ENCODE measurements at places on chromosomes 12 and 14. TPM values are rescaled to one million over a fixed set of nuclear protein-coding genes. Genes with fewer than 3 reads are reported as not detected.

GRCh38 chr14:61889914-61890351, 127.7 kb downstream of the SNAPC1 start:
- no peak for DNase-seq

DNA sequence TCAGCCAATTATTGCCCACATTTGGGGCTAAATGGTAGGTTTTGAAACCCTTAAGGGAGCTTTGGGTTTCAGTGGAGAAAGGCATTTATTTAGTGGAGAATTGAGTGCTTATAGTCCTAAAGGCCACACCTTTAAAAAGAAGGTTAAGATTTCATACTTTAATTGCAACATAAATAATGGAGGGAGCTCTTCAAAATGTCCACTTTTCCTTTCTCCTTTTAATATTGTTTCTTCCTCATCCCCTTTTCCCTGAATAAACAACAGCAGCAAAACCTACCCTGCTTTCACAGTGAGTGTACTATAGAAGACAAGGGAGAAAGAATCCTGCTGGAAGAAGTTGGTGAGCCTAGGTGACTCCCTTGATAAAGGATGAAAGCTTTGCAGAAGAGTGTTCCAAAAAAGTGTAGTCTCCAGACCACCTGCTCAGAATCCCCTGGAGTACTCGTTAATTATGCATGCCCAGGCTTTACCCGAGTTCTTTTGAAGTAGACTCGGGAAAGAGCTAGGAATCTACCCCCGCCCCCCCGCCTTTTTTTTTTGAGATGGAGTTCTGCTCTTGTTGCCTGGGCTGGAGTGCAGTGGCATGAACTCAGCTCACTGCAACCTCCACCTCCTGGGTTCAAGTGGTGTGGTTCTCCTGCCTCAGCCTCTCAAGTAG, 11.5 kb upstream of the EID3 start:
- no peak for DNase-seq

Gene PTPN21
- total RNA-seq, result 4.8 TPM

Gene PSMC1
- 661 TPM for total RNA-seq

Measured in Daoy (cell line).